ENCODE measurements at places on chromosomes 12 and 14. TPM values are rescaled to one million over a fixed set of nuclear protein-coding genes. Genes with fewer than 3 reads are reported as not detected.

- no peaks in the 10 kb centered on the region for H3K4me1 ChIP-seq
- H3K27ac ChIP-seq = no peak overlapping the region
- H3K27me3 ChIP-seq = no peaks in the 10 kb centered on the region
- H3K36me3 ChIP-seq = no peaks in the 10 kb centered on the region
Observed at GRCh38 chr12:97466000-97466399, 3.4 kb downstream of the RMST start.

Gene AKAP6
- 16.0 TPM for total RNA-seq

DNA sequence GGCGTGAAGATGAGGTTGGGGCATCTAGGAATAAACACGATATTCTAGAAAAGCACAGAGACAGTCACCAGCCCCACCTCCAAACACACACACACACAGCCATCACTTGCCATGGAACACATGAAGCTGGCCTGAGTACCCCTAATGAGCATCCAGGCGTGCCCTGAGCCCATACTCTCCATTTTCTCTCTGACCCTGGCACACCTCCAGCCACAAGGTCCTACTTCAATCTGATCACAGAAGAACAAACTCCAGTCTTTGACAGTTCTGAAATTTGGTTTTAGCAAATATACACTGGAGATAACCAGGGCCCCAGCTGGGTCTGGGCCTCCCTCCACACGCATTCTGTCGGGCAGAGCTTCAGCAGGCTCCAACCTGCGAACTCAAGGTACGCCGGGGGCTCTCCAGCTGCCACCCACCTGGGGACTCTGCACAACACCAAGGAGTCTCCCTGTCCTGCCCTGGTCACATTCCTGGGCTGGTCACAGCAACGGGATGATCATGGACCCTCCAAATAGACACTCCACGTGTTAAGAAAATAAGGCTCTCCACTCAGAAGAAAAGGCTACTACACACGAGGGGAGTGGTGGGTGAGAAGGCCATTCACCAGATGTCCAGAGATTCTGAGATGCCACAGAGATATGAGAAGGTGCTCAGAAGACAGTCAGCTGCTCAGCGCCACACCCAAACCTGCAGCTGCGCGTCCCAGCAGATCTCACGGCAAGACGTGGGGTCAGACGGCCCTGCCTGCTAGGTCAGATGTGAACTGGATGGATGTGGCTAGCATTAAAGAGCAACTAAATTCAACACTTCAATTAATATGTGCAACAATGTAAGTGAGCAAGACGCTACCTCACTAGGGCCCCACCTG lies 57.0 kb upstream of the PNMA1 start:
- H3K36me3 ChIP-seq = no peaks in the 10 kb centered on the region
- peaks cover 98% of the 10 kb centered on the region for H3K4me1 ChIP-seq
- H3K27me3 ChIP-seq = no peaks in the 10 kb centered on the region
- no peak for DNase-seq
- peak overlapping the region; percentile 82 for H3K27ac ChIP-seq

DNA sequence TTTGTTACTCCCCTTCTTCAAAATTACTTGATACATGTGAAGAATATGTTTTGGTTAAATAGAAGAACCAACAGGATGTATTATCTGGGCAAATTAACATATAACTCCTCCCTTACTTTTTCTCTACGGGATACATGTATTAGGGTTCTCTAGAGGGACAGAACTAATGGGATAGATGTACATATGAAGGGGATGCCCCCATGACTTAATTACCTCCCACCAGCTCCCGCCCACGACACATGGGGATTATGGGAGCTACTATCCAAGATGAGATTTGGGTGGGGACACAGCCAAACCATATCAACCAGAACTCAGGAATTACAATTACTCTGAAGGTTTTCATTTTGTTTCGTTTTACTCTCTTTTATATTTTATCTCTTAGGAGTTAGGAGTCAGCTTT lies 41.3 kb downstream of the VRK1 start:
- peaks cover 49% of the 10 kb centered on the region for H3K36me3 ChIP-seq
- H3K27me3 ChIP-seq = no peaks in the 10 kb centered on the region
- H3K4me3 ChIP-seq = no peak overlapping the region
- no peak for DNase-seq

- no peak overlapping the region for H3K27ac ChIP-seq
- no peaks in the 10 kb centered on the region for H3K4me1 ChIP-seq
- H3K36me3 ChIP-seq = no peaks in the 10 kb centered on the region
- H3K27me3 ChIP-seq = no peaks in the 10 kb centered on the region
- no peak overlapping the region for H3K4me3 ChIP-seq
- DNase-seq = no peak
Observed at GRCh38 chr14:65438266-65438933, 25.9 kb downstream of the FUT8 start.

Gene TAS2R20
- 1.2 TPM for total RNA-seq

Gene SRRM4
- total RNA-seq = not detected
